Ascending aorta (tissue), 2 donors: ENCODE measurements at places on chromosomes 1 and 21.

- no peak overlapping the region for H3K27ac ChIP-seq
- H3K27me3 ChIP-seq = no peaks in the 10 kb centered on the region
- no peak overlapping the region for H3K4me3 ChIP-seq
These were observed 57.0 kb downstream of the FCRL5 start for GRCh38 chr1:157495285-157495684.

DNA sequence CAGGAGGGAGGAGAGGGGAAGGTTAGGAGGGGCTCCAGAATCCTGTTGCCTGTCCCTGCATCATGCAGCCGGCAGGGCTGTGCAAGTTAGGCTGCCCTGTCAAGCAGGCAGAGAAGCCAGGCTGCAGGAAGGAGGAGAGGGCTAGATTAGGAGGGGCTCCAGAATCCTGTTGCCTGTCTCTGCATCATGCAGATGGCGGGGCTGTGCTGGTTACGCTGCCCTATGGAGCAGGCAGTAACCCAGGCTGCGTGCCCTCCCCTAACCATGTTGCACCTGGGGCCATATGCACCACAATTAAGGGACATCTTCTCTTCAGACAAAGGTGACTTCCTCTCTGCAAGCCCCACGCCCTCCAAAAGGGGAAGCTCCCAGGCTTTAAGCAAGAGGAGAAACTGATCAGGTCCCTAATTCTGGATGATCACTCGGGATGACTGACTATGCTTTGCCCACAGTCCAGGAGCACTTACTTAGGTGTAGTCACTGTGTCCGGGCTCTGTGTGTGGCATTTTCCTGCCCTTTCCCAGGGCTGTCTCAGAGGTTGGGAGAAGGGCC is 457.4 kb downstream of the SETD4 start:
- no peaks in the 10 kb centered on the region for H3K4me1 ChIP-seq
- H3K27me3 ChIP-seq = no peaks in the 10 kb centered on the region
- H3K27ac ChIP-seq = no peak overlapping the region
- no peak for DNase-seq
- no peak overlapping the region for H3K4me3 ChIP-seq
- no peaks in the 10 kb centered on the region for H3K36me3 ChIP-seq

- no peaks in the 10 kb centered on the region for H3K27me3 ChIP-seq
- no peak overlapping the region for H3K27ac ChIP-seq
- no peak overlapping the region for H3K4me3 ChIP-seq
- peaks cover 12% of the 10 kb centered on the region for H3K36me3 ChIP-seq
- DNase-seq = no peak
These were observed 55.8 kb downstream of the NAV1 start for GRCh38 chr1:201594575-201595245.

DNA sequence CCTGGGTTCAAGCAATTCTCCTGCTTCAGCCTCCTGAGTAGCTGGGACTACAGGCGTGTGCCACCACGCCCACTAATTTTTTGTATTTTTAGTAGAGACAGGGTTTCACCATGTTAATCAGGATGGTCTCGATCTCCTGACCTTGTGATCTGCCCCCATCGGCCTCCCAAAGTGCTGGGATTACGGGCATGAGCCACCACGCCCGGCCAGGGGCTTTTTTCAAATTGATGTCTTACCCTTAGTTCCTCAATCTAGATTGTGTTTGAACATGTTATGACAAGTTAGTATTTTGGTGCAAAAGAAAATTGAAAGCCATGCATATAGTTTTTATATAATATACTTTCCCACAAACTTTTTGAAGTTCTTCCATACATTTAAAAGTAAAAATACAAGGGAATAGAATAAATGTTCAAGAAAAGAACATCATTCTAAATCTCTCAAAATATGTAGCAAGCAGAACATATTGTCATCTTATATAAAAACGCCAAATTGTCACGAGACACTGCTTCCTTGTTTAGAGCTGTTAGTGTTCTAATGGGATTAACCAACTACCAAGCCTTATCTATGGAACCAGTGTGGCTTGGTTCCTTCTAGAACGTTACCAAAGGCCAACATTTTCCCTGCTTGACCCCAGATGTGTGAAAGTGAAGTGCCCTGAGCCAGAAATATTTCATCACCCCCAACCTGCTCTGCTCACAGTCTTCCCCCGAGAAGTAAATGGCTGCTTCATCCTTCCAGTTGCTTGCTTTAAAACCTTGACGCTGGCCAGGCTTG is 9.5 kb upstream of the PLEKHM2 start:
- H3K4me3 ChIP-seq = no peak overlapping the region
- H3K27me3 ChIP-seq = no peaks in the 10 kb centered on the region
- no peaks in the 10 kb centered on the region for H3K4me1 ChIP-seq
- peak; percentile 38 for DNase-seq

DNA sequence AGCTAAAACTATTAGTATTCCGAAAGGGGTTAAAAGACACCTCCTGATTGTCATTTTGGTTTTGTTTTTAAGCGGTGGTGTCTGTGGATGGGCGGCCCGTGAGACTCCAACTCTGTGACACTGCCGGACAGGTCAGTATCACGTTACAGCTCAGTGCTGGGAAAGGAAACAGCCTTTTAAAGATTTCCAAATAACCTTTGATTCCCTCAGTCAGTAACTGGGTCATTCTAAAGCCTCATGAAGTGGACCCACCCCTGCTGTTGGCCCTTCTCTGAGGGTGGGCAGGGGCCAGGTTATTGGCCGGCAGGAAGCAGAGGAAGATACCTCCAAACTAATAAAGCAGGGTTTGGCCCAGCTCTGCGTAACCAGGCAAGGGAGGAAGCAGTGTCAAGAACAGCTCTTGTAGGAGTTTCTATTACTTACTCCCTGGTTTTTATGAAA is 2.3 kb downstream of the RHOU start:
- H3K27me3 ChIP-seq = no peaks in the 10 kb centered on the region
- peak overlapping the region; percentile 97 for H3K4me3 ChIP-seq
- peaks cover 32% of the 10 kb centered on the region for H3K4me1 ChIP-seq
- no peak for DNase-seq
- peaks cover 40% of the 10 kb centered on the region for H3K36me3 ChIP-seq
- H3K27ac ChIP-seq = peak overlapping the region; percentile 96

GRCh38 chr1:32074841-32075240 is 2.1 kb downstream of the TMEM39B start:
- no peak overlapping the region for H3K4me3 ChIP-seq
- no peaks in the 10 kb centered on the region for H3K27me3 ChIP-seq
- H3K4me1 ChIP-seq = peaks cover 13% of the 10 kb centered on the region
- no peak overlapping the region for H3K27ac ChIP-seq

DNA sequence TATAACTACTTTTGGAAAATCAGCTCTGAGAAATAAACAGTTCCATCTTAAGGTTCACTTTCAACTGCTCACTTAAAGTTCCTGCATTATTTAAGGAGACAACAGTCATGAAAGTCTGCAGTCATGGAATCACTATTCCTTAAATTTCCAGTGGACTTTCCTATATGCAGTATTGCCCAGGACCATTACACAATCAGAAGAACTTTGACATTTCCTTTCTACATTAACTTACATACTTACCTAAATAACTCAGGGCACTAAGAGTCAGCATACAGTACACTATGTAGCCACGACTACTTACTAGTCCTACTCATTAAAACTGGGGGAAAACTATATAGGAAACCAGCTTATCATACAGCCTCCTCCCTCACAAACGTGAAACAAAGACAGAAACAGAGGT is 220.1 kb downstream of the SLC45A1 start:
- H3K27me3 ChIP-seq = no peaks in the 10 kb centered on the region
- no peak overlapping the region for H3K27ac ChIP-seq
- H3K4me1 ChIP-seq = peaks cover 4% of the 10 kb centered on the region
- DNase-seq = no peak

GRCh38 chr1:100396651-100397050 is 44.3 kb downstream of the CDC14A start:
- no peaks in the 10 kb centered on the region for H3K27me3 ChIP-seq
- no peak overlapping the region for H3K4me3 ChIP-seq
- H3K4me1 ChIP-seq = no peaks in the 10 kb centered on the region

DNA sequence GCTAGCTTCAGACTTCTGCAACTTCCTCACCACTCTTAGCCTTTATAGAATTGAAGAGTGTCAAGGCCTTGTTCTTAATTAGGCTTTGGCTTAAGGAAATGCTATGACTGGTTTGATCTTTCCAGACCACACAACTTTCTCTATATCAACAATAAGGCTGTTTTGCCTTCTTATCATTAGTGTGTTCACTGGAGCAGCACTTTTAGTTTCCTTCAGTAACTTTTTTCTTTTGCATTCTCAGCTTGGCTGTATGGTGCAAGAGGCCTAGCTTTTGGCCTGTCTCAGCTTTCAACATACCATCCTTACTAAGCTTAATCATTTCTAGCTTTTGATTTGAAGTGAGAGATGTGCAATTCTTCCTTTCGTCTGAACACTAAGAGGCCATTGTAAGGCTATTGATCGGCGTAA is 8.6 kb downstream of the PRKACB start:
- no peaks in the 10 kb centered on the region for H3K36me3 ChIP-seq
- no peaks in the 10 kb centered on the region for H3K27me3 ChIP-seq
- no peak for DNase-seq
- H3K27ac ChIP-seq = no peak overlapping the region
- H3K4me3 ChIP-seq = no peak overlapping the region

DNA sequence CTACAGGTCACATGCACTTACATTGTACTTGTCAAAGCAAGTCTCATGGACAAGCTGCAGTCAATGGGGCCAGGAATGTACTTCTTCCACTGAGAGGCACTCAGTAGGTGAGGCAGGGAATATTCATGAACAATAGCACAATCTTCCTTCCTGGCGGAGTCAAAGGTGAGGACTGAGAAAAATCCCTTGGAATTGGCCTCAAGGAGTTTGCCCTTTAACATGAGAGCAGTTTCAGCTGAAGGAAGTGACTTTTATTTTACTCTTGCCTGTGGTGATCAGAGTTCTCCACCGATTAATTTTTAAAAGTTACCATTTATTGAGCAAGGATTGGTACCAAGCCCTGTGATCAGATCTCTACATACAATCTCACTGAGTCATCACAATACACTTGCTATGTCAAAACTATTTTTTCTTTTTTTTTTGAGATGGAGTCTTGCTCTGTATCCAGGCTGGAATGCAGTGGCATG is 11.2 kb upstream of the AK2 start:
- H3K27ac ChIP-seq = no peak overlapping the region
- H3K4me1 ChIP-seq = no peaks in the 10 kb centered on the region
- no peak for DNase-seq
- no peaks in the 10 kb centered on the region for H3K36me3 ChIP-seq
- no peaks in the 10 kb centered on the region for H3K27me3 ChIP-seq

DNA sequence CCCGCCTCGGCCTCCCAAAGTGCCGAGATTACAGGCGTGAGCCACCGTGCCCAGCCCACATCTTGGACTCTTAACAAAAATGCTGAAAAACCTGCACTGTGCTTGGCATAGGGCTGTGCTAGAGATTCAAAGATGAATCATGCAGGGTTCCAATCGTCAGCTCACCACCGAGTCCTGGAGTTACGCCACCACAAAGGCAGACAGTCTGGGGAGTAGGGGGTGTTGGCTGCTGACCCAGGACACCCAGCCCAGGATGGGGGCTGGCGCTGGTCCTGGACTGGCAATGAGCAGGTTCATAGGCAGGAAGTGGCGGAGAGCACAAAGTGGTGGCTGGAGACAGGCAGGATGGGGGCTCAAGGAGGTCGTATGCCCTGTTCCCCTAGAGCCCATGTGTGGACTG is 16.0 kb downstream of the PSRC1 start:
- no peaks in the 10 kb centered on the region for H3K27me3 ChIP-seq
- no peak for DNase-seq
- H3K27ac ChIP-seq = no peak overlapping the region
- no peak overlapping the region for H3K4me3 ChIP-seq
- H3K36me3 ChIP-seq = peaks cover 4% of the 10 kb centered on the region

DNA sequence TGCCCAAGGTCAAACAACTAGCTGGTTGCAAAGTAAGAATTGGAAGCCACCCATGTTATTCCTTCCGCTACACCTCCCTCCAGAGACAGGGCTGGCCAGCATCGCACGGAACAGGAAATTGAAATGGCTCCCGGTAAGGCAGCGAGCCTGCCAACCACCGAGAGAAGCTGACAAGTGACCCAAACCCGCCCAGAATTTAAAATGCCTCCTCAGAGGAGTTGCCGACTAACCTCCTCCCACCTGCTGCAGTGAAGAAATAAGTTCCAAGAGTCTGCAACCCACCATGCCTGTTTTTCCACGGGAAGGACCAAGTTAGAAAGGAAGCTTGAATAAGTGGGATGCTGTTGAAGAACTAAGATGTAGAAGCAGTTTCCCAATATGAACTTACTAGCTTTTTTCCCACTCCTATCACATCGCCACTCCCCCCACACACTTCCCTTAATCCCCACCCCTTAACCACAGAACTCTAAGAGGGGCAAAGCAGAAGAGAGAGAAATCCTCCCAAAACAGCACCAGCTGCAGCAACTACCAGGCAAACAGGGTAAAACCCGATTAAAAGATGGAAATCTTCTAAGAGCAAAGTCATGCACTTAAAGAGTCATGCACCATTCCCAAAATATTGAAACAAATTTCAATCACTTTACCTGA is 78.6 kb downstream of the TIAM1 start:
- no peak for DNase-seq
- no peaks in the 10 kb centered on the region for H3K36me3 ChIP-seq
- no peak overlapping the region for H3K27ac ChIP-seq
- H3K27me3 ChIP-seq = no peaks in the 10 kb centered on the region
- no peak overlapping the region for H3K4me3 ChIP-seq

GRCh38 chr1:152886085-152886484 is 8.0 kb downstream of the SMCP start:
- no peak for DNase-seq
- H3K27me3 ChIP-seq = no peaks in the 10 kb centered on the region
- H3K4me1 ChIP-seq = peaks cover 11% of the 10 kb centered on the region
- no peak overlapping the region for H3K4me3 ChIP-seq
- peak overlapping the region; percentile 5 for H3K27ac ChIP-seq

DNA sequence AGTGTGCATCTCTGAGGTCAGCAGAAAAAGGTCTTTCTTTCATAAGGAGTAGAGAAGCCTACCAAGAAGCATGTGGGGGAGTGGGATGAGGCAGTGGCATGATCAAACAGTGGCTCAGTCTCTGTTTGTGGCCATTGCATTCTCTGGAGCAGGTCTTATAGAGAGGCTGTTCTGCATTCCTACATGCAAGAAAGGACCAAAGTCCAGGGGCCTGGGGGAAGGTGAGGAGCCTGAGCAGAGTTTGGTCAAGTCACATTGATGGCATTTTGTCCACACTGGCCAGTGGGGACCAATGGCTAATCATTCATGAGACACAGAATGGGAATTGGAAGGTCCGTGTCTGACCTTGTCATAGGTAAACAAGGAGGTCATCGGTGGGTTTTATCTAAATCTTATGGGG is 25.4 kb downstream of the MAP10 start:
- H3K27me3 ChIP-seq = no peaks in the 10 kb centered on the region
- no peaks in the 10 kb centered on the region for H3K4me1 ChIP-seq

GRCh38 chr1:160330119-160330518 is 12.9 kb downstream of the COPA start:
- no peak overlapping the region for H3K27ac ChIP-seq
- H3K36me3 ChIP-seq = peaks cover 99% of the 10 kb centered on the region
- H3K4me3 ChIP-seq = no peak overlapping the region

DNA sequence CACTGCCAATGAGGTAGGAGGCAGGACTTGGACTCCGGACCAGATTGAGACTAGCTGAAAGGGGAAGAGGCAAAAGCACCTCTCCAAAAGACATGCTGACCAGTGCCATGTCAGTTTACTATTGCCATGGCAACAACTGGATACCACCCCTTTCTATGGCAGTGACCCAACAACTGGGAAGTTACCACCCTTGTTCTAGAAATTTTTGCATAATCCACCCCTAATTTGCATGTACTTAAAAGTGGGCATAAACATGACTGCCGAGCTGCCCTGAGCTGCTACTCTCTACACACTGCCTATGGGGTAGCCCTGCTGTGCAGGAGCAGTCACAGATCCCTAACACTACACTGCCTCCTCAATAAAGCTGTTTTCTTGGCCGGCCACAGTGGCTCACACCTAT is 19.0 kb upstream of the SLC6A9 start:
- H3K27me3 ChIP-seq = no peaks in the 10 kb centered on the region
- H3K4me3 ChIP-seq = no peak overlapping the region
